Ovary (tissue), 10 donors: ENCODE measurements at places on chromosomes 2 and 18. TPM values are rescaled to one million over a fixed set of nuclear protein-coding genes. Genes with fewer than 3 reads are reported as not detected.

- DNase-seq: no peak
These were observed 457.0 kb upstream of the HNRNPA3 start for GRCh38 chr2:176755537-176756135.

The GALNT14 gene
- total RNA-seq: 1.1 TPM

GRCh38 chr2:144524118-144525009 lies 4.4 kb upstream of the ZEB2 start:
- peak; percentile 77 for DNase-seq

The ANKRD36 gene
- total RNA-seq: 49.4 TPM

DNA sequence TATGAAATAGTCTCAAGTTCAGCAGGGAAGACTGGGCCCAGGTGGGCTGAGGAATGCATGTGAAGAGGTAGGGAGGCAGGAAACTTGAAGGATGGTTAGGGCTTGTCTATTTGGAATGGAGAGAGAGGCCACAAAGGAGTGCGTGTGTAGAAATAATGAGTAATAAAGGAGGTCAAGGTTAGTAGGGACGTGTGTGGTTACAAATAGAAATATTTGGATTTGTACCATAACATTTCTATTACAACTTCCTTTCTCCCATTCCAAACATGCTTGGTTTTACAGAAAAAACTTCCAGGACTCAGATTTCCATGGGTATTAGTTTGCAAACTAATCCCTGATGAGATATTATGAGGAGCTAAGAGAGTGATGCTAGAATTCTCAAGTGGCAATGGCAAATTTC lies 280.6 kb downstream of the NCKAP5 start:
- DNase-seq: no peak
